Urothelium cell line (cell line): ENCODE measurements at places on chromosomes 16 and 17.
A peak's percentile ranks its signal among the peaks of the same experiment; 100 is the strongest.

DNA sequence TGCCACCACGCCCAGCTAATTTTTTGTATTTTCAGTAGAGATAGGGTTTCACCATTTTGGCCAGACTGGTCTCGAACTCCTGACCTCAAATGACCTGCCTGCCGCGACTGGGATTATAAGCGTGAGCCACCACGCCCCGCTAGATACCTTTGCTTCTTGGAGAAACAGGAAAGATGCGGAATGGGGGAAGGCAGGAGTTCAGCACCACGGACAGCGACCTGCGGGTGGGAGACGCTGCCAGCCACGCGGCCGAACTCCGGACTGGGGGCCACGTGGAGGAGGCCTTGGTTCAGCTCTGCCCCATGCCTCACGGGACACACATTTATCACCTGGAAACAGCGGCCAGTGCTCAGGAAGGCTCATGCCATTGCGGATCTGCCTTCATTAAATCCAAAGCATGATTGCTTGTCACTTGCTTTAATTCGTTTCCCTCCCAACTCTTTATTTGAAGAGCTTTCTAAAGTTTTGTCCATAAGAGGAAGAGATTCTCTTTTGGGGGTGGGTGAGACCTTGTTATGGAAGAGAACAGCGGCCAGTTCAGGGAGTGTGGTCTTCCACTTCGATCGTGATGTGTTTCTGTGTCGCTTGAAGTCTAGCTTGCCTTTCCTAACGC lies 219.9 kb downstream of the ENGASE start:
- peak; percentile 89 for DNase-seq

DNA sequence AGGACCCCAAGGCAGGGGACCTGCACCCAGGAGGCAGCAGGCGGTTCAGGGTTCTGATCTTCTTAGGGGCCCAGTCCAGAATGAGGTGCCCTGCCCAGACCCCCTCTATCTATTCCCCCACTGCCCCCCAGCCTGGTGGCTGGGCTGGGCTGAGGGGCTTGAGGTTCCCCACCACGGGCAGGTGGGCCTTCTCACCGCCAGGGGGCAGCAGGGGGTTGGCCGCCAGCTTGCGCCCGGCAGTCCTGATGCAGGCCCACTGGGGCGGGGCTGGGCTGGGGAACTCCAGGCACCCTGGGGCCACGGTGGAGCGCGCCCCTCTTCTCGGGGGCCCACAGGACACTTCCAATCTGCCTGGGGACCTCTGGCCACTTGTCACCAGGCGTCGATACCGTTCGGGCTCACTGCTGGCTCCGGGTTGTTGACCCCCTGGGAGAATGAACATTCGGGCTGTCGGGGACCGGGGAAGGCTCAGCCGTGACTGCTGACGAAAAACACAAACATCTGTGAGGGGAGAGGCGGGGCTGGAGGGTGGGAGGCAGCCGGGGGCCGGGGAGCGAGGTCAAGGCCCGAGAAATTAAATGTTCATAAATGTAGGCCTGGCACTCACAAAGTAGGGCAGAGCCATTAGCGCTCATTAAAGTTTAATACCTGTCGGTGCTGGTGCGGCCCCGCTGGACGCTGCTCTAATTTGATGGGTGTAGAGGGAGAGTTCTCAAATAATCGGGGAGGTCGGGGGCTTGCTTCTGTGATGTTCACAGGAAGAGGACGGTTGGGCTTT lies 219.3 kb upstream of the GSE1 start:
- peak; percentile 56 for DNase-seq

DNA sequence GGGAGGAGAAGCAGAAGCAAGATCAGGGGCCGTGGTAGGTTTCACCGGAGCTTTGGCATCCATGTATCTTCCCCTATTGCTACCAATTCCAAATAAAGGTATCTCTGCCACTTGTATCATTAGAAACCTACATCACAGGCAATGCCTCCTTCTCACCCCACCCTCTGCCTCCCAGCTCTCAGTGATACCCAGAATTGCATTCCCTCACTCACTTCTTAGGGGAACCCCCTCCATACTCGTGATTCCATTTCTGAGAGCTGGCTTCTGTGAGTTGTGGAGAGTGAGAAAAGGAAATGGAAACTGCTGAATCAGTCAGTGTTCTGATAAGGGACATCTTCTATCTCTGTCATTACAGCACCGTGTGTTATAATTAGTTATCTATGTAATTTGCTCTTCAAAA lies 2.3 kb upstream of the CCL3 start:
- DNase-seq, result no peak

GRCh38 chr17:79792984-79793923 lies 3.6 kb downstream of the CBX8 start:
- peak; percentile 70 for DNase-seq

GRCh38 chr16:67357561-67357960 lies 30.9 kb downstream of the LRRC36 start:
- DNase-seq, result no peak

DNA sequence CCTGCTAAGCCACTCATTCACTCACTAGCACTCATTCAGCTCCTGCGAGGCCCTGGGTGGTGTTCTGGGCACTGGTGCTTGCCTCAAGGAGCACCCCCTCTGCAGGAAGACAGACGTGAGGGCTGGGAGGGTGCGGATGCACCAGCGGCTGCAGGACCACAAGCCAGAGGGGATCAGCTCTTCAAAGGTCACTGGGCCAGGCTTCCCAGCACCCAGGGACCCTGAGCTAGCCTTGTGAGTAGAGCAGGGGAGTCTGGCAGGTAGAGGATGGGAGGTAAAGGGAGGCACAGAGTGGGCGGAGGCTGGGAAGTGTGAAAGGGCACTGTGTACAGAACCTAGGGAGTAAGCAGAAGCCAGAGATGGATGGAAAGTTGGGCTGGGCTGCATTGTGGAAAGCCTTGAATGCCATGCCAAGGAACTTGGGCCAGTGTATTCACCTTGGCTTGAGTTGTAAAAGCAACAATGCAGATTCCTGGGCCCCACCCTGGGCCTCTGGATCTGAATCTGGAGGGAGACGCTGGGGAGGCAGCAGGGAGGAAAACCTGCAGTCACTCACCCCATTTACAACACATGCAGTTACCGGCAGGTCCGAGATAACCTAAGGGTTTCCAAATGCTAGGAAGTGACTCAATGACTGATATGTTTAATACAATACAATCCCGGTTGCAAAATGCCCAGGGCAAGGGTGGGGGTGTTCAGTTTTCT lies 1.7 kb downstream of the IL4R start:
- DNase-seq, result no peak

GRCh38 chr16:80659865-80660264 lies 119.1 kb downstream of the DYNLRB2 start:
- DNase-seq, result no peak

GRCh38 chr17:75361996-75362395 lies 43.5 kb downstream of the GRB2 start:
- no peak for DNase-seq

DNA sequence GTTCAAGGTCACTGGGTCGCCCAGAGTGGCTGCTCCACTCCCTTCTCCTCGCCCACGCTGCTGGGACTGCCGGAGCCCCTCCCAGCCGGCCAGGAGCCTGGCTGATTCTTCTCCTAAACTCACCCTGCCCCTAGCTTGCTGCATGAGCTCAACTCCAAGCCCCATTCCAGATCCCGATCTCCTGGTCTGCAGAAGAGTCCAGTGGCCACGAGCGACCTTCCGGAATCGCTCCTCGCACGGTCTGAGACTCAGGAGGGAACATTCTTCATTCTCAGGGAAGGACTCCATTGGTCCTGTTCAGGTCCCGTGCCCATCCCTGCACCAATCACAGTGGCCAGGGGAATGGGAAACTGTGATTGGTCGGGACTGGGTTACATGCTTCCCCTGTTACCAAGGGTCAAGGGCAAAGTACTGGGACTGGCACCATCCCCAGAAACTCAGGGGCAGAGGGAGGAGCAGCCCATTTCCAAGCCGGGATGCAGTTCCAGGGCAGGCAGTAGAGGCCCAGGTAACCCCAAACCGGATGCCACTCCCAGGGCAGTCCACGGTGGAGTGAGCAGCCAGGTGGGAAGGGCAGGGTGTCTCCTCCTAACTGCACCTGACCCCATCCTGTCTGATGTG lies 24.5 kb upstream of the CIBAR2 start:
- DNase-seq, result no peak

- no peak for DNase-seq
These were observed 12.6 kb upstream of the USP43 start for GRCh38 chr17:9632741-9633140.

- DNase-seq, result no peak
These were observed 69.0 kb downstream of the WSB1 start for GRCh38 chr17:27362909-27363308.

GRCh38 chr16:61770301-61770700 lies 265.9 kb downstream of the CDH8 start:
- DNase-seq, result no peak

DNA sequence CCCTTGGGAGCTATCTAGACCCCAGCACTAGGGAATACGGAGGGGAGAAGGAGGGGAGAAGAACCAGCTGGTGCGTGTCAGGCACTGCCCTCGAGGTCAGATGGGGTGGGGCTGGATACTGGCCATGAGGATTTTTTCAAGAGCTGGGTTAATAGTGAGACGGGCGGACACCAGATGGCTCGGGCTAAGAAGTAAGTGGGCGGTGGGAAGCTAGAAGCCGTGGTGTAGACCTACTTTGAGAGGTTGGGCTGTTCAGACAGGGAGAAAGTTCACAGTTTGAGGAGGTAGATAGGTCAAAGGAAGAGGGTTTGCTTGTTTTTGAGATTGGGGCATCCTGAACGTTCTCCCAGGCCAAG lies 303.8 kb downstream of the SEC14L1 start:
- DNase-seq, result no peak

DNA sequence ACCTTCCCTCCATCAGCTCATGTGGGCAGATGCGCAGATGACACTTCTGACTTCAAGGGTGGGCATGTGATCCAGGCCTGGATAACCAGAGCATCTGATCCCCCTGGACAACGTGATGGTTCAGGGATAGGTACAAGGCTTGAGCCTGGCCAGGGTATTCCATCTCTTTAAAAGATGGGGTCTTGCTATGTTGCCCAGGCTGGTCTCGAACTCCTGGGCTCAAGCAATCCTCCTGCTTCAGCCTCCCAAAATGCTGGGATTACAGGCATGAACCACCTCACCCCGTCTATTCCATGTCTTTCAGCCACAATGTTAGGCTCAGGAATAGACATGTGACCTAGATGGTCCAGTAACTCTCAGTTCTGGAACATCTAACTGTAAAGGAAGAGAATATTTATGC lies 20.8 kb downstream of the CRYM start:
- no peak for DNase-seq

- DNase-seq, result peak; percentile 90
These were observed at the start of gene ITGA3 for GRCh38 chr17:50055426-50056216. ITGA3 (plus strand) TSS chr17:50056110; CDS start chr17:50056440, 330 bp downstream.

GRCh38 chr16:61934601-61935000 lies 101.6 kb downstream of the CDH8 start:
- no peak for DNase-seq

GRCh38 chr17:50026837-50027171 lies 29.1 kb upstream of the ITGA3 start:
- peak; percentile 87 for DNase-seq

DNA sequence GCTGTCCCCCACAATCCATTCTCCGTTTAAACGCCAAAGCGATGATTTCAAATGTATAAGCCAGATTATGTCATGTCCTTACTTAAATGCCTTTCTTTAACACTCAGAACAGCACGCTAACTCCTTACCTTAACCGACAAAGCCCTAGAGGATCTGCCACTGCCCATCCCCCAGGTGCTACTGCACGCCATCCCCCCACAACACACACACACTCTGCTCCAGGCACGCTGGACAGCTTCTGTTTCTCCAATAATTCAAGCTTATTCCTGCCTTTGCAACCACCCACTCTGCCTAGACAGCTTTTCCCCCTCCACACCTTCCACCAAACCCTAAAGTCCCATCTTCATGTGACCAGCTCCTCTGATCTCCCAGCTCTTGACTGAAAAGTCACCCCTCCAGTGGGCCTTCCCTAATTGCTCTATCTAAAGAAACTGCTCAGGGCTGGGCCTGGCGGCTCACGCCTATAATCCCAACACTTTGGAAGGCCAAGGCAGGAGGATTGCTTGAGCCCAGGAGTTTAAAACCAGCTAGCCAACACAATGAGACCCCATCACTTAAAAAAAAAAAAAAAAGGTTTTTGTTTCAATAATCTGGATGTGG lies 38.9 kb upstream of the RPL38 start:
- no peak for DNase-seq

GRCh38 chr17:40361925-40362695 lies 2.4 kb downstream of the GJD3 start:
- DNase-seq, result no peak

DNA sequence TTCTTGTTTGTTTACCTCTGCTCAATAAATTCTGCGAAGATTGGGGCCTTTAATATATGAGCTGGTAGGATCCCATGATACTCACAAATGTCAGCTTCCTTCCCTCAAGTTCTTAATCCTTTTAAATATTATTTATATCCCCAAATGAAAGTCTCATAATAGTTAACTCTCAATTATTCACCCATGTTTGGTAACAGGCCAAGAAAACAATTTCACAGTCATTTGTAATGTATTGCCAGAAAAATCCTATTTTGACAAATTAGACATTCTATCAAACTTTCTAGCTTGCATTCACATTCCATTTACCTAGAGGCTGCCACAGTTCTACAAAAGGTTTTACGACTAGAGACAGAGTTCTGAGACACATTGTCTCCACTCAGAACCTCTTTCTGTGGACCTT lies 441.2 kb downstream of the UTP18 start:
- no peak for DNase-seq

DNA sequence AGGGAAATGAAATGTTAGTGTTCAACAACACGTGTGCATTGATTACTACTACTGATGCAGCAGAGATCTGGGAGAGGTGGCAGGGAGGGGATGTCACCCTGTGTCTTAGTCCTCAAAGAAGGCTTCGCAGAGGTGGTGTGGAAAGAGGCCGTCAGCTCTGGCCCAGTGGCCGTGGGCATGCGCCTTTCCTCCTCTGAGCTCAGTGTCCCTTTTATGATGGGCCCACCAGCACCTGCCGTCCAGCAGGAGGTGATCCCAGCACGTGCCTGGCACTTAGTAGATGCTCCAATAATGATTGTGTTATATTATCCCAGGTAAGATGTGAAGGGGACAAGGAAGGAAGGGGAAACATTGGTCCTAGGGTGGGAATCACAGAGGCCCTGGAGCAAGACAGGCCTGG lies 106.2 kb downstream of the CLEC16A start:
- no peak for DNase-seq

- DNase-seq, result no peak
These were observed 57.9 kb downstream of the GNA13 start for GRCh38 chr17:64998436-64999190.

- no peak for DNase-seq
These were observed 16.6 kb upstream of the SMIM5 start for GRCh38 chr17:75616521-75617122.

GRCh38 chr17:81328978-81329926 lies 34.1 kb upstream of the SLC38A10 start:
- peak; percentile 99 for DNase-seq

GRCh38 chr17:81652906-81653771 lies 3.2 kb downstream of the PDE6G start:
- no peak for DNase-seq

- peak; percentile 17 for DNase-seq
These were observed 268.7 kb upstream of the CDH5 start for GRCh38 chr16:66097751-66098150.

- peak; percentile 40 for DNase-seq
These were observed 961 bp downstream of the FGF11 start for GRCh38 chr17:7440113-7440833.
